T-helper 2 cell (primary cell): ENCODE measurements at places on chromosomes 5 and 9.

DNA sequence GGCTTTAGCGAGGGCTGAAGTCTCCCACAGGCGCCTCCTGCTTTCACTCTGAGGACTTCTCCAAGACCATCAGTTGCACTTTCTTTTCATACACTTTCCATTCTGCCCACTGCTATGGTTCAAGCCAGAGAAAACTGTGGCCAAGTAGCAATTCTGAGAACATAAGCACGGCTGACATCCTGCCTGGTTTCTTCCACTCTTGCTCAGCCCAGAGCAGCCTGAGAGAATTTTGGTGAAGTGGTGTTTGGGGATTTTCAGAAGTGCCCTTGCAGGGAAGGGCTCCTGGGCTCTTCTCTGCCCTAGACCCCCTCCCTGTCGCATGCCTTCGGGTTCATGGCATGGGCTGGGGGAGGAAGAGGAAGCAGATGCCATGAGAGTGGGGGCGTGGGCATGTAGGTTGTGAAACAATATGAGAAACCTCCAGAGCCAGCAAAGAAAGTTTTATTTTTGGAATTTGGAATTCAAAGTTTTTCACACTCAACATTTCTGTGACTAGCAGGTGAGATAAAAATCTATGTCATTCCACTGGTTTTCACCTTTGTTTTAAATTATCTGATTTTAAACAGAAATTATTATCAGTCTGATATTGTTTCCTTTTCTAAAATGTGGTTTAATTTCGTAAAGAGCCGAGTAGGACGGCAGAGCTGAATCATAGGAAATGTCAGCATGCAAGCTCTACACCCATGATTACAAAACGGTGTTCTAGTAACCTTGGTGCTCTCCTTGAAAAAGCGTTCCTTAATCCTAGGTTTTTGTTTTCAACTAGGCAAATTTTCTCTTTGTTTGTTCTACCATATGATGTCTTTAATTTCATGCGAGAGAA lies 27.8 kb upstream of the TNFSF8 start:
- DNase-seq: no peak

- DNase-seq: no peak
Measured at GRCh38 chr5:94197970-94198369, 420.4 kb downstream of the KIAA0825 start.

- no peak for DNase-seq
Measured at GRCh38 chr9:77899679-77900354, 131.8 kb downstream of the GNAQ start.

GRCh38 chr9:121246821-121247561 lies 21.0 kb upstream of the GSN start:
- no peak for DNase-seq

DNA sequence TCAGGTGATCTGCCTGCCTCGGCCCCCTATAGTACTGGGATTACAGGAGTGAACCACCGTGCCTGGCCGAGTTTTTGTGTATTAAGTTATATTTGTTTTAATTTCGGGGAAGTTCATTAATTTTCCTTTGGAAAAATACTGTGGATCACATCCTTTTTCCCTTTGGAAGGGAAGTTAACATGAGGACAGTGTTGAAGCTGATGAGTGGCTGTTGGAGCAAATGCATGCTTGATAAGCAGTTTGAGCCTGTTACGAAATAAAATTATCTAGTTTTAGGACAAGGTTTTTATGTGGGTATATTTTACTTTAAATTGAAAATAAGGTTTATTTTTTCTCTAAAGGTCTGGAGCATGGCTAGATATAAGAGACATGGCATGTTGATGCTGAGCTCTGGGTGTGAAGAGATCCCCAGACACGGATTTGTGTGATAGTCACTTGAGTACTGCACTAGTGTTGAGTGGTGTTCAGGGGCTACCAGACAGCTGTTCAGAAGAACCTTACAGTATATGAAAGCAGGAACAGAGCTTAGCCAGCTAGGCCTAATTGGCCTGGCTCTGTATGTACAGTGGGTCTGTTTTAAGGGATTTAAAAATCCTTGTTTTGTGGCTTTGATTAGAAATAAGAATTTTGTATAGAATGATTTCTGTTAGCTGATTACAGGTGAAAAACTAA lies 17.4 kb downstream of the LMNB1 start:
- DNase-seq: no peak

DNA sequence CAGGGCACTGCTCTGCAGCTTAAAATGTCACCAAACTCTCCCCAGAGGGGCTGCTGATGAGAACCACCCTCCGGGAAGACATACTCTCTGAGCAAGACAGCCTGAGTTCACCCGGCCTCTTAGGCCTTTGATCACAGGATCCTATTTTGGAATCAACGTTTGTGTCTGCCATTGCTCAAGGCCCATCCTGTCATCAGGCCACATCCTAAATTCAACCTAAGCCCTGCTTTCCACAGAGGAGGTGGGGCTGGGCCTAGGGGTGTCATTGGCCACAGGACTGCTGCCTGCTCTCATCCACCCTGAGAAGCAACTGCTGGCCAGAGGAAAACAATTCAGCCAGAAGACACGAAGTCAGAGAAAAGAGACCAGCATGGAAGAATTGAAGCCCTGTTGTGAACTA lies 351.1 kb upstream of the IRX2 start:
- DNase-seq: no peak

DNA sequence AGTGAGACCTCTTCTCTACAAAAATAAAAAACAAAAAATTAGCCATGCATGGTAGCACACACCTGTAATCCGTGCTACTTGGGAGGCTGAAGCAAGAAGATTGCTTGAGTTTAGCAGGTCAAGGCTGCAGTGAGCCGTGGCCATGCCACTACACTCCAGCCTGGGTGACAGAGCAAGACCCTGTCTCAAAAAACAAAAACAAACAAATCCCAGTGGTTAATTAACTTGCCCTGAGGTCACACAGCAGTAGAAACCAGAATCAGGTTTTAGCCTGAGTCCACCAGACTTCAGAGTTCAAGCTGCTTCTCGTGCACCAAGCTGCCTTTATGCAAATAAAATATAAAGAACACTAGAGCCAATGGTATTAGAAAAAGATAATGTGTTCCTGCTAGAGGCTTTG lies 169.7 kb downstream of the GOLPH3 start:
- no peak for DNase-seq

- peak; percentile 77 for DNase-seq
Measured at GRCh38 chr5:119330367-119331183, 25.2 kb upstream of the TNFAIP8 start.

DNA sequence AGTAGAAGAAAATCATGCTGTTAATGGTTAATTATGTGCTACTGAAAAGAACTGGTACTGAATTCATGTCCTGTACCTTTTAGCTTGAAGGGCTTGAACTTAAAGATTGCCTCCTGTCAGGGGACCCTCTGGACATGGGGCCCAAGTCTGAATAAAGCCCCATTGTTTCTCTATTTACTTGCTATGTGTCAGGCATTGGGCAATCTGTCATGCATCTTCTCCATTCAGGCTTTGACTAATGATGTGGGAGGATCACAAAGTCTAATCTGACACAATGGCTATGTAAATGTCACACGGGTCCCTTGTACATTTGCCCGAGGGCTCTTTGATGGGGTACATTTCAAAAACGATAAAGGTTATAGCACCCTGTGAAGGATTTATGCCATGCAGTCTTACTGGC lies 64.0 kb upstream of the TUSC1 start:
- DNase-seq: no peak

- DNase-seq: no peak
Measured at GRCh38 chr9:131096269-131097125, at the start of gene AIF1L. AIF1L (plus strand) TSS chr9:131096531; CDS start chr9:131096630, 99 bp downstream.

- DNase-seq: no peak
Measured at GRCh38 chr5:79135790-79136553, 24.4 kb downstream of the BHMT start.

DNA sequence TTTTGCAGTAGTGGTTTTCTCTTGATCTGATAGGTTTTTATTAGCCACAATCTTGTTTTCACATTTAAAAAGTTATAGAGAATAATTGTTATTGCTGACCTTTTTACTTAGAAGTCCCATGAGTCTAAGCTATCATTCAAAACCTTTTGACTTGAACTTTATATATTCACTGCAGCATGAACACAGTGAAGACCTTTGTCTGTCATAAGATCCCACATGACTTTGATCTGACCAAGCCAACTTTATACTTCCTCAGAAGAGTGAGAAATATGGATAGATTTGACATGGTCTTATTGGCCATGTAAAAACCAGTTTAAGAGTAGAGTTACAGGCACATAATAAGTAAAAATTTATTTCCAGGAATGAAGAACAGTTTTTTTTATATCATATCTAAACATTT lies 34.1 kb downstream of the RAD1 start:
- no peak for DNase-seq

DNA sequence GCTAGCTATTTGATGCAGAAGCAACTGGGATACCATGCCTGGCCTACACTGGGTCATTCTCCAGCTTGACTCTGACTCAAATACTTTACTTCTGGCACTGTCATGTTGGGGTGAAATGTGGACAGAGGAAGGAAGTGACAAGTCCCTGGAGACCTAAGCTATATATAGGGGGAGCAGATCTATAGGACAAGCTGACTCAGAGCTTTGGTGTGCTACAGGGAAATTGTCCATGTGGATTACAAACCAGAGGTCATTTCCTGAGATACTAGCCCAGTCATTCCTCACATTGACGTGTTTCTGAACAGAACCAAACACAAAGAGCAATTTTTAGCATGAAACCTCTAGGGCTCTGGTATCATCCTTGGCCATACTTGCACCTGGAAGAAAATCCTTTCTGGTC lies 531.6 kb upstream of the CLINT1 start:
- DNase-seq: no peak

GRCh38 chr5:146620669-146621051 lies 104.7 kb upstream of the GPR151 start:
- DNase-seq: no peak

DNA sequence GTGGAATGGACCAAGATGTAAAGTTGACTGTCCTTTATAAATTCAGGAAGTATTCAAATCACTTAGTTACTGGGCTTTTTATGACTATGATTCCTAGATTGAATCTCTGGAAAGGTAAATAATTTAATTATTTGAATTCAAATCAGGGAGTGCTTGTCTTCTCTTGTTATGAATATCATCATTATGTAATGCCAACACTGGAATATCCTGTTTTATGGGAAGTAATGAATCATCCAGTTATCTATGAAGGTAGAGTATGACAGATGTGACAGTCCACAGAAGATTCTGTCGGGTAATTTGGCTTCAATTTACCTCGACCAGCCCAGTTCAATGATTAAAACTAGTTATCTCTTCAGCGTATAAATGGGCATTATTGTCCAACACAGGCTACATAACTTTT lies 141.0 kb upstream of the NUDT12 start:
- no peak for DNase-seq
